AG20443 (cell line): ENCODE measurements at places on chromosomes 12 and 14.

- DNase-seq: no peak
These were observed 15.4 kb downstream of the SAMD4A start for GRCh38 chr14:54582334-54582733.

DNA sequence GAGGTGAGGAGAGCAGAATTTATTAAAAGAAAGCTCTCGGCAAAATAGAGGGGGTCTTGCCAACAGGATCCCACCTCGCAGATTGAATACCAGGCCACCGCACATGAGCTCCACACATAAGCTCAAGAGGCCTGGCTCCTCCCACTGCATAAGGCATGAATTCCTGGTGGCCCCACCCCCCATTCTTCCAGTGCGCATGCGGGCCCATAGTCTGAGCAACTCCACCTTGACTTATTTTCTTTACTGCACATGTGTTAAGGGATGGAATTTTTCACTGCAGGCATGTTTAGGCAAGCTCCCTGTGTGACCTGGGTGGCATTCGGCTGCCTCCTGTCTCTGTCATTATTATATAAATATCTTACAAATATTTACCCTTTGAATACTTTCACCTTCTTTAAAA is 412.5 kb downstream of the RMST start:
- no peak for DNase-seq

DNA sequence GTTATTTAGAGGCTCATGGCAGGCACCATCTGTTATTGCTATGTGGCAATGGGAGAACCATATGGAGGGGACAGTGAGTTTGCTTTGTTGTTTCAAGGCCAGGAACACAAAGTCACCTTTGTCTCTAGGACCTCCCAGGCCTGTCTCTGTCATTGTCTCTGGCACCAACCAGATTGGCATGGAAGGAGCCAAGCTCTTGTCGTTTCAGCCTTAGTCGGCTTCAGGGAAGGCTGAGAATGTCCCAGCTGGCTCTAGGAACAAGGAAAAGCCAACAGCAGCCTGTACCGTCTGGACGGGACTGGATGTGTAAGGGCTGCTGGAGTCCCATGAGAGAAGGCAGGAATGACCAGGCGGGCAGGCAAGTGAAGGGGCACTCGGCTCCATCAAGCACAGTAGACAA is 29.2 kb downstream of the RPH3A start:
- no peak for DNase-seq

DNA sequence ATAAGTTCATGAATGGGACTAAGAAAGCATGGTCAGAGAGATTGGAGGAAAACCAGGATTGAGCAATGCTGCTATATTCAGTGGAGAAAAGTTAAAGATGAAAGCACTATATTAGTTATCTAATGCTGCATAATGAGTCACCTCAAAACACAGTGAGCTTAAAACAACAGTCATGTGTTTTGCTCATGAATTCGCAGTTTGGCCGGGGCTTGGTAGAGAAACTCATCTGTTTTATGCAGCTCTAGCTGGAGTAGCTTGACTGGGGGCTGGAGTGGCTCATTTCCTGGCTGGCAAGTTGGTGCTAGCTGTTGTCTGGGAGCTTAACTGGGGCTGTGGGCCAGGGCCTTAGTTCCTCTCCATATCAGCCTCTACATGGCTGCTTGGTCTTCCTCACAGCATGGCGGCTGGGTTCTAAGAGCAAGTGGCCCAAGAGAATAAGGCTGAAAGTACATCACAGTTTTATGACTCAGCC is 90.1 kb downstream of the ADCK1 start:
- DNase-seq: peak; percentile 56

- DNase-seq: no peak
These were observed 65.4 kb downstream of the CLMN start for GRCh38 chr14:95254288-95254687.

DNA sequence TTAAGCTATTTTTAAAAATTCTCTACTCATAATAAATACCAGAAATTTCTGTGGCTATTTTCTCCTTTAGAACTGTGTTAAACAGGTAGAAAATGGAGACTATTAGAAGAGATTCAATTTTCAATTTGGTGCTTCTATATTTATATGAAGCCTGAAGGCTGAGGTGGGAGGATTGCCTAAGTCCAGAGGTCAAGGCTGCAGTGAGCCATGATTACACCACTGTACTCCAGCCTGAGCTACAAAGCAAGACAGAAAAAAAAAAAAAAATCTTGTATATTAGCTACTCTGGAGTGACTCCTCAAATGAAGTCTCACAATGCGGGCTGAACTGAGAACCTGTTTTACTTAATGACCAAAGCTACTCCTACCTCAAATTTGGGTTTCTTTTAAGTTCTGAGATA is 9.8 kb upstream of the DPF3 start:
- DNase-seq: no peak

- no peak for DNase-seq
These were observed 652.9 kb downstream of the NRXN3 start for GRCh38 chr14:78823035-78823434.

DNA sequence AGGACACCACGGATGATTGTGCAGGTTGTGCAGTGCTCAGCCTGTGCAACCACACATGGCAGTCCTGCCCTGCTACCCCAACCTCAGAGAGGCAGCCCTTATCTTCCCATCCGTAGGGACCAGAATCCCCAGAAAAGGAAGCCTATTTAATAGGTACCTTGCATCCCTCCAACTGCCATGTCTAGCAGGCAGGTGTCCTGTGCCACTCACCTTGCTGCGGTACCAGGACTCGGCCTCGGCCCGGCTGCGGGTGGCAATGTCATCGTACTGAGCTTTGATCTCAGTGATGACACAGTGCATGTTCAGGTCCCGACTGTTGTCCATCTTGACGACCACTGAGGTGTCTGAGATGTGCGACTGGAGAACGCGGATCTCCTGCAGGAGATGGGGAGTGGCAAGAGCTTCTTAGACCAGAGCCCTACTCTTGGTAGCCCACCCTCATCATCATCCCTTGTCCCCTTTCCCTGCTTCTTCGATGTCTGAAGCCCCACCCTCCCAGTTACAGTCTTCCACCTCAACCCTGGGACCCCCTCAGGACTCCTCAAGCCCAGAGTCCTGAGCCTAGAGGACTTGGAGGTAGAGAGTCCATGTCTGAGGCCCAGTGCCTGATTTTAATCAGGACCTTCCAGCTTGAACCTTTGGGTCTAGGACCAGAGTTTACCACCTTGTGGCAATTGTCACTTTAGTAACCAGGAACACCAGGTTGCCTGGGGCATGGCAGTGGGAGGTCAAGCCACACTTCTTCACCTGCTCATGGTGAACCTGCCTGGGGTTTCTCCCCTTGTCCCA is 20.5 kb downstream of the KRT7 start:
- no peak for DNase-seq

DNA sequence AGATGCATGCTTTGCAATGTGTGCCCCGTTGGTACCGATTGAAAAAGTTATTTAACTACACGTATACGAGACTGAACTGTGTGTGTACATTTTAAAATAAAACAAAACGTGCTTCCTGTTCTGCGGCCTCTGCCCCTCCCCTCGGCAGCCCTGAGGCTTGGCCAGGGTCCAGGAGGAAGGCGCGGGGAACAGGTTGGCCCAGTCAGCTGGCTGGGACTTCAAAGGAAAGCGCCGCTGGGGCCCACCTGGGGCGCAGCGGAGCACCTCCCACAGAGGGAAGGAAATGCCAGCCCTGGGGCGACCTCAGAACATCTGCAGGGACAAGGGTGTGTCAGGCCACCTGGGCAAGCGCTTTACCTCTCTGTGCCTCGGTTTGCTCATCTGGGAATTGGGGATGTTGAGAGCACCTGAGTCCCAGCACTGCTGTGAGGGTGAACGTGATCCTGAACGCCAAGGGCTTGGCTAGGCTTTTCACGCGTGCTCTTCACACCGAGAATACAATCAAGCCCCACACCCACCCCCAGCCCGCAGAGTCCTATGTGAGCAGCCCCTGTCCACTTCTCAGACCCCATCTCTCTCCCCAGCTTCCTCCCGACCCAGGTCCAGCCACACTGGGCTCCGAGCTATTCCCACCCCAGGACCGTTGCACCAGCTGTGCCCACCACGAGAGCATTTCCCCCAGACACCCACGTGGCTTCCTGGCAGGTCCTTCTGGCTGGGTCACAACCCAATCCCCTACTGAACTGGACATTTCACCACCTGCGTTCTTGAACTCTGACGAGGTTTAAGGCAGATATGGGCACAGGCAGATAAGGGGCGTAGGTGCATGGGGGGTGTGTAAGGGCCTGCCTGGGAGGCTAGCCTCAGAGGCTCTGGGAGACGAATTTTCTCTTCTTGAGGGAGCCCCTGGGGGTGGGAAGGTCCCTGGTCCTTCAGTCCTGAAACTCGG is 41.9 kb upstream of the NCOR2 start:
- no peak for DNase-seq

- no peak for DNase-seq
These were observed 144.4 kb downstream of the CCDC59 start for GRCh38 chr12:82213761-82214160.

GRCh38 chr12:68866950-68867349 is 59.0 kb downstream of the MDM2 start:
- no peak for DNase-seq

DNA sequence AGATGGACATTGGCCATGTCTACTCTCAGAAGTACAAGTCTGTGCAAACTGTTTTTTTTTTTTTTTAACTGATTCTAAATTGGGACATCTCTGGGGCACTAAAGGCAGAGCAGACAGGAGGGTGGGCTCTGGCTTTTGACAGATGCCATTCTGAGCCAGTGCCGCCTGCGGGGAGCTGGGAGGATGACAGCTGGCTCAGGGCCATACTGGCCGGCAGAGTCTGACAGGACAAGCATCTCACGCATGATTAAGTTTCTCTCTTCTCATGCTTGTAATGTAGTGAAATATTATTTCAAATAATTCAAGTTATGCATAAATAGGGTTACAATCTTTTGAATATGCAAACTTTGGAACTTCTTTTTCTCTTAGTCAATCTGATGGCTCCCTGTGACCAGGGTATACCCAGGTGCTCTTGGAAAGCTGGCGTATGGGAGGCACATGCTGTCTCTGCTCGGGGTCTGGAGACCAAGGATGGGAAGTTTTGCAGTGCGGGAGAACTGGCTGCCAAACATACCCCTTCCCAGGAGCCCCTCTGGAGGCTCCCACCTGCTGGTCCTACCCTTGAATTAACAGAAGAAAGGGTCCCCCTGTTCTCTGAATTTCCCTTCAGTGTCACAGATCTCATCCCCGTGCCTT is 7.6 kb downstream of the CDCA4 start:
- DNase-seq: peak; percentile 52

GRCh38 chr14:29271669-29272068 is 505.1 kb downstream of the FOXG1 start:
- DNase-seq: no peak

DNA sequence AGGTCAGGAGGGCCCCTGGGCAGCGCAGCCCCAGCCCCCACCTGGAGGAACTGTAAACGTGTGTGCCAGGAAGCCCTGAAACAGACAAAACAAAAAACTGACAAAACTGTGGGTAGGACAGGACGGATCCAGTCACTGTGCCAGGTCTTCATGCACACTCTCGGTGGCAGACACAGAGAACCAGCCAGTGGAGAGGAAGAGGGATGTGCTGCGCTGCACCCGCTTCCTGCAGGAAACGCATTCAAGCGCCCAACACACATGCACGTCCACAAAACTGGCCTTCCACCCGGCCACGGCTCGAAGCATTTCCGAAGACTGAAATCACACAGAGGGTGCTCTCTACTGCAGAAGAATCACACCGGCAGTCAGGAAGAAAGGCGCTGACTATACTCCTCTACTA is 16.9 kb downstream of the BRF1 start:
- DNase-seq: no peak

DNA sequence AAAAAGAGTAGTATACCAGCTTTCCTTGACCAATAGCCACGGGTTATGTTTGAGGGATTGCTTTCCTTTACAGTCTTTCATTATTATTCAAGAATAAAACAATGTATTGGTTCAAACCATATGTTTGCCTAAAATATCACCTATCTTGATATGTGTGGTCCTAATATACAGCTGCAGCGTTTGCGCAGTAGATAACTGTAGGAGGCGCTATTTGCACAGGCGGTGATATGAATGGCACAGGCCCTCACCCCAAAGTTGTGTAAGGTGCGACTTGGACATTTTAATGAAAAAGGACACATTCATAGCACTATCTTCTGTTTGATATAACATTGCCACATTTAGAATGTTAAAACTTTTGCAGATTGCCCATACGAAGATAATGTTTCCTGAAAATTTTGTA is 298.4 kb downstream of the TRHDE start:
- no peak for DNase-seq

DNA sequence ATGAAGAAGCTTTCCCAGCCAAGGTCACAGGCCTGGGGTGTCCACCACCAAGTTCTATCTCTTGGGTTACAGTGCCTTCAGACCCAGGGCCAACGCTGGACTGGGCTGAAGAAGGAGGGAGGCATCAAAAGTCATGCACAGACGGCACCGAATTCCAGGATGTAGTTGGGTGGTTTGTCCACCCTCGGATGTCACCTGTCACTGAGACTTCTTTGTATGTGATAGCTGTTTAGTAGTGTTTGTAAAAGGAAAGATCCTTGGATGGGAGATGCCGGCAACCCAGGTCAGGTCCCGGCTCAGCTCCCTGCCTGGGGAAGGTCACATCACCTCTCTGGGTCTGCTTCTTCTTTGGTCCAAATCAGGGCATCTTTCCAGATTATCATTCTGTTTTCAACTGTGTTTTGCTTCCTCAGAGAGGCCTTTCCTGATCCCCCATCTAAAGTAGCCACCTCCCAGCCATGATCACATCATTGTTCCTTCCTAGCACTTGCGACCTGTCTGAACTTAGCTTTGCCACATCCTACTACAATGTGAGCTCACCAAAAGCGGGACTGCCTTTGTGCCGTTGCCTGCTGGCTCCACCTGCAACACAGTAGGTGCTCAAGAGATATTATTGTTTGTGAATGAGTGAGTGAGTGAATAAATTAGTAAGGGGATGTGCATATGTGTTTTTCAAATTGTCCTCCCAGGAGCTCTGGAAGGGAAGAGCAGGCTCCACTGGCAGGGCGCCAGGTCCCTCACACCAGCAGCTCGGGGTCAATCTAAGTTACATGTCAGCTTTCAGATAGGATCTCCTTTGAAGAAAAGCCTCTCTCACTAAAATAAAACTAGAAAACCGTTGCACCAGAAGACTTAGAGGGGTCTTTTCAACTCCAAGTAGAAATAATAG is 2.1 kb downstream of the TSPAN11 start:
- DNase-seq: no peak

- no peak for DNase-seq
These were observed 2.2 kb downstream of the DPF3 start for GRCh38 chr14:72891666-72892102.

DNA sequence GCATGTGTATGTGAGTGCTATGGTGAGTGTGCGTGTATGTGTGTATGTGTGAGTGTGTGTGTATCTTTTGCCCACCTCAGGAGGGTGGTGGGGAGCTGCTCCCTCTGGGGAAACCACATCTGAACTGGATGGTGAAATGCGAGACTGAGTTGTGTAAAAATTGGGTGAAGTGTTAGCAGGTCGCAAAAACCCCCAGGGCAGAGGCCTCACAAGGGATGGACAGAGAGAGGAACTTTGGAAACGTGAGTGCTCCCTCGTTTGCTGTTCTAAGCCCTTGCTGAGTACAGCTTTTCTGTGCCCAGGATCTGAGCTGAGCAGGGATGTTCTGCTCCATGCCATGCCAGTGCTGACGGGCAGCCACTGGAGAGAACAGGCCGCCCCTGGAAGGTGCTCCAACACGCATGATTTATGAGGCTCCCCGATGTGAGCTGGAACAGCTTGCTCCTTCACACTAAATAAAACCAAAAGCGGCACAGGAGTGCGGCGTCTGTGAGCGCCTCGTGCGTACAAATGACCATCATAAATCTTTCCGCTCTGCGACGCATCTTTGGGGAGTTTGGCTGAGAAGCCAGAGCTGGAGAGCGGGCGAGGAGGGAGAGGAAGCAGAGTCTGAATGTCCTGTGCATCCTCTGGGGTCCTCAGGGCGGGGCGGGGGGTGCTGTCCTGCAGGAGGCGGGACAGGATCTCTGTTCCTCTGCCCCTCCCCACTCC is 14.1 kb upstream of the GALNT9 start:
- DNase-seq: no peak

GRCh38 chr12:71333418-71333817 is 106.2 kb upstream of the LGR5 start:
- DNase-seq: no peak
